ENCODE measurements at places on chromosomes 16 and 17.

GRCh38 chr16:75106351-75107274 is 10.0 kb downstream of the LDHD start:
- no peak for DNase-seq

DNA sequence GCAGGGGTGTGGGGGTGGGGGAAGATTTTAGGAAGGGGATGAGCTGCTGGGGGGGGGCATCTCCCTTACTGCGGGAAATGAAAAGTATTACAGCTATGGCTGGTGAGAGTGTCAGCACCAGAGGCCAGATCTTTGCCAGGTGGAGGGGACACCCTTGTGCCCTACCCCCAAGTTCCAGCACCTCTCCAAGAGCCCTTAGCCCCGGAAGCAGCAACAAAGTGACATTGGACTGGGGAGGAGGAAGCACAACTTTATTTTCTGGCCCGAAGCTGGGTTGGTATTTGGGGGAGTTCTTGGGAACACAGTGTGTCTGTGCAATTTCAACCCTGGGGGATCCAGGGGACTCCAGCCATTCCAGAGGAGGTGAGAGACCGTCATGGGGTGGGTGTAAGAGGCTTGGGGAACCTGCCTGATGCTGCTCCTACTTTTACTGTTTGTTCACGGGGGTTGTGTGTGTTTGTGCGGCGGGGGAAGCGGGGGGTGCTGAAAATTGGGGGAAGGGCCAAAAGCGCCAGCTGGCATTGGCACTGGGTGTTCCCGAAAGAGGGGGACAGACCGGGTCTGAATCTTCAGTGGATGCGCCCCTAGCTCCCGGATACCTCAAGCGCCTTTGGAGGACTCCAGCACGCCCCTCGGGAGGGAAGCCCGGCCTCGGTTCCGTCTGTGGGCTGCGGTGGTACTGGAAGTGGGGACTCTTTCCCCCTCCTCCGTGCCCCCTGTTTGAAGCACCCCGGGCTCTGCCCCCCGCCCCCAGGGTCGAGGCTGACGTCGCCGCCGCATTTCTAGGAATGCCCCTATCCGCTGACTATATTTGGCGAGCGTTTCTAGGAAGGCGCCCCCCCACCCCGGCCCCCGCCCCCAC is 230.3 kb downstream of the MRTFB start:
- DNase-seq, result peak; percentile 28

DNA sequence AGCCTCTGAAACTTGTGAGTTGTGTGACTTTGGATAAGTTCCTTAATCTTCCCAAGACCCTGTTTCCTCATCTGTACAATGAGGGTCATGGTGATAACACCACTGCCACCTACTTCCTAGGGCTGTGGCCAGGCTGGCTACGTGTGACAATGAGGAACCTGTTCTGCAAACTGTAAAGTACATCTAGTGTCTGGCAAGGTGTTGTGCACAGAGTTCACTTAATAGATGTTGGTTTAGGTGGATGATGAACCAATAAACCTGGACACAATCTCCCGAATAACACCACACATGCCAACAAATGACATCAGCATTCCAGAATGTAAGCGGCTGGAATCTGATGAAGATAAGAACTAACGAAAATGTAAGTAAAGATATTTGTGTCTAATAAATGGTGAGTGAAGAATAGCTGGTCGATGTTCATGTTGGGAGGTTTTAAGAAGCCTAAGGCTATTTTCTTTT is 82.3 kb downstream of the MARCHF10 start:
- no peak for DNase-seq

DNA sequence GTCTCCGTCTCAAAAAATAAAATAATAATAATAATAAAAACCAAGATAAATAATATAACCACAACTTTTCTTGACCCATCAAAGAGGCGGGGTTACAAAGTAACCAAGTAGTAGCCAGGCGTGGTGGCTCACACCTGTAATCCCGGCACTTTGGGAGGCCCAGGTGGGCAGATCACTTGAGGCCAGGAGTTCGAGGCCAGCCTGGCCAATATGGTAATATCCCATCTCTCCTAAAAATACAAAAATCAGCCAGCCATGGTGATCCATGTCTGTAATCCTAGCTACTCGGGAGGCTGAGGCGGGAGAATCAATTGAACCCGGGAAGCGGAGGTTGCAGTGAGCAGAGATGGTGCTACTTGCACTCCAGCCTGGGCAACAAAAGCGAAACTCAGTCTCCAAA is 45.3 kb downstream of the ADCY9 start:
- DNase-seq, result no peak

DNA sequence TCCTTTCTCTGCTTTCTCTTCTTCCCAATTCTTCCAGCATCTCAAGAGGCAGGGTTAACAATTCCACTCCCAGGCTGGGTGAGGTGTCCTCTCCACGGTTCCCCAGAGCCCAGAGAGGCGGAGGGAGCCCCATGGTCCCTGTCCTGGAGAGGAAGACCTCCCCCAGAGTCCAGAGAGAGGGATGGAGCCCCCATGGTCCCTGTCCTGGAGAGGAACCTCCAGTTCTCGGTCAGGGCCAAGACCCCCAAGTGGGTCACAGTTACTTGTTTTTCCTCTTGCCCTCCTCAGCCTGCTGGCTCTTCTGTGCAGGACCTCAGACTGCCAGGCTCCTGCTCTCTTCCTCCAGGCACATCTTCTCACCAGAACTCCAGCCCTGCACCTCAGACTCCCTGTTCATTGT is 135.2 kb downstream of the RPTOR start:
- no peak for DNase-seq

DNA sequence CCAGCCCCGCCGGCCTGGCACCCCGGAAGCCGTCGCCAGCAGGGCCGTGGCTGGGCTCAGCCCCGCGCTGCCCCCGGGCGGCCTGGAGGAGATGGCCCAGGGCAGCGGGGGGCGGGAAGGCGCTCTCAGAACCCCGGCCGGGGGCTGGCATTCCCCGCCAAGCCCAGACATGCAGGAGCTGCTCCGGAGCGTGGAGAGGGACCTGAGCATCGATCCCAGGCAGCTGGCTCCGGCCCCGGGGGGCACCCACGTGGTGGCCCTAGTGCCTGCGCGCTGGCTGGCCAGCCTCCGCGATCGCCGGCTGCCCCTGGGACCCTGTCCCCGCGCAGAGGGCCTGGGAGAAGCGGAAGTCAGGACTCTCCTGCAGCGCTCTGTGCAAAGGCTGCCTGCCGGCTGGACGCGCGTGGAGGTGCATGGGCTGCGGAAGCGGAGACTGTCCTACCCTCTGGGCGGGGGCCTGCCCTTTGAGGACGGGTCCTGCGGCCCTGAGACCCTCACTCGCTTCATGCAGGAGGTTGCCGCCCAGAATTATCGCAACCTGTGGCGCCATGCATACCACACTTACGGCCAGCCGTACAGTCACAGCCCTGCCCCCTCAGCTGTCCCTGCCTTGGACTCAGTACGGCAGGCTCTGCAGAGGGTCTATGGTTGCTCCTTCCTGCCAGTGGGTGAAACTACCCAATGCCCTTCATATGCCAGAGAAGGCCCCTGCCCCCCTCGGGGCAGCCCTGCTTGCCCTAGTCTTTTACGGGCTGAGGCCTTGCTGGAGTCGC is 551 bp downstream of the WDR81 start:
- no peak for DNase-seq

GRCh38 chr17:66855204-66855603 is 20.3 kb downstream of the CACNG5 start:
- peak; percentile 65 for DNase-seq

- no peak for DNase-seq
These were observed 187.5 kb downstream of the IRF8 start for GRCh38 chr16:86086471-86086870.

DNA sequence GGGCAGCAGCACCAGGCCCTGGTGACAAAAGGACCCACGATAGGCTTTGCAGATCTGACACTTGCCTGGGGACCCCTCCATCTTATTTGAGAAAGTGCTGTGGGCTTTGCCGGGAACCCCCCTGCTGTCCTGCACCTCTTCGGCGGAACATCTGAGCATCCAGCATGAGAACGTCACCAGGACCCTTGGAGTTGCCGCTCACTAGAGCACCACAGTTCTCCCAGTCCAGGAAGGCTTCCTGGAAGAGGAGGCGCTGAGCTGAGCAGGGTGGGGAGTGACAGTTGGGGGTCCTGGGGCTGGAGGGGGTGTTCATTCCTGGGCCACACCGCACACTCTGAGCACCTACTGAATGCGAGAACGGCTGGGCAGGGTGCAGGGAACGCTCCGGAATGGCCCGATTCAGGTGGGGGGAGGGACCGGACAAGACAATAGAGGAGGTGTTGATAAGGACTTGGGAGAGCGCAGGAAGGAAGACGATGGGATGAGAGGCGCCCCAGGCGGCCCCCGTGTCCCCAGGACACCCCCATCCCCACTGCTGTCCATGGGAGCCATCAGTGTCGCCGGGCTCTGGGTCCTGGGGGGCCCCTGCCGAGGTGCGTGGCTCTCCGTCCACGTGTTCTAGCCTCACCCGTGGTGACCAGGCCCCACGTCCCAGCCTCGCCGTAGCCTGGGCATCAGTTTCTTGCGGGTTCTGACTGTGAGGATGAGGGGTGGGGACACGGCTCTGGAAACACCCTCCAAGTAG is 24.8 kb upstream of the CACNA1H start:
- DNase-seq, result no peak

GRCh38 chr16:54148974-54149373 is 137.6 kb downstream of the IRX3 start:
- DNase-seq, result no peak

GRCh38 chr16:28311913-28312312 is 19.6 kb downstream of the SBK1 start:
- DNase-seq, result peak; percentile 77

- DNase-seq, result no peak
These were observed 15.2 kb downstream of the RDM1 start for GRCh38 chr17:35915153-35915964.

- DNase-seq, result no peak
These were observed 8.1 kb upstream of the NLRP1 start for GRCh38 chr17:5592382-5592781.

All from stimulated activated naive CD8-positive, alpha-beta T cell treated with anti-CD3 and anti-CD28 coated beads, Interleukin-15, Interleukin-2, amounts not matched to agents 100 U/mL and 50 U/mL, for 24 hours (primary cell).